SK-MEL-5 (cell line): ENCODE measurements at places on chromosomes 4 and X. TPM values are rescaled to one million over a fixed set of nuclear protein-coding genes. Genes with fewer than 3 reads are reported as not detected.

The C4orf51 gene
- not detected in 2 replicates for total RNA-seq

The UGT2B15 gene
- total RNA-seq = not detected in 2 replicates

The MXRA5 gene
- total RNA-seq = 0.03 TPM in 1 of 2 replicates, not detected in the other

The ODAM gene
- total RNA-seq = not detected in 2 replicates

The MAGEB1 gene
- total RNA-seq = not detected in 2 replicates

The TBC1D1 gene
- total RNA-seq = 51.9 and 54.9 TPM in 2 replicates

The DDX53 gene
- total RNA-seq = not detected in 2 replicates

The PIM2 gene
- 8.6 and 9.8 TPM in 2 replicates for total RNA-seq

The PDE6B gene
- not detected in 2 replicates for total RNA-seq

The FGFBP2 gene
- 14.5 and 15.4 TPM in 2 replicates for total RNA-seq

The S100G gene
- not detected in 2 replicates for total RNA-seq

- no peak for DNase-seq
Observed at GRCh38 chr4:86031927-86032326, 327.9 kb downstream of the MAPK10 start.

- peak; percentile 40 for DNase-seq
Observed at GRCh38 chr4:184292877-184293276, 75.2 kb upstream of the ENPP6 start.

DNA sequence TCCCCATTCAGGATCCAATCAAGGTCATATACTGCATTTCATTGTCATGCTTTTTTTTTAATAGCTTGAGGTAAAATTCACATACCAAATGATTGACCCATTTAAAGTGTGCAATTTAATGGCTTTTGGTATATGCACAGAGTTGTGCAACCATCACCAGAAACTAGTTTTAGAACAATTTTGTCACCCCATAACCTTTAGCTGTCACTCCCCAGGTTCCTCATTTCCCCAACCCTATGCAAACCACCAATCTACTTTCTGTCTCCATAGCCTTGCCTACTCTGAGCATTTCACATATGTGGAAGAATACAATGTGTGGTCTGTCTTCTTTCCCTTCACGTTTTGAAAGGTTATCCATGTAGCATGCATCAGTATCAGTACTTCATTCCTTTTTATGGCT, 1.4 kb upstream of the SMAD1 start:
- DNase-seq = no peak

- no peak for DNase-seq
Observed at GRCh38 chr4:179225594-179225993, 1783.4 kb upstream of the AGA start.

GRCh38 chr4:67727124-67727850, 26.3 kb upstream of the UBA6 start:
- DNase-seq = no peak

- DNase-seq = peak; percentile 62
Observed at GRCh38 chr4:28225050-28225449, 1364.4 kb downstream of the STIM2 start.

GRCh38 chrX:118536687-118537461, 41.3 kb downstream of the DOCK11 start:
- peak; percentile 38 for DNase-seq

DNA sequence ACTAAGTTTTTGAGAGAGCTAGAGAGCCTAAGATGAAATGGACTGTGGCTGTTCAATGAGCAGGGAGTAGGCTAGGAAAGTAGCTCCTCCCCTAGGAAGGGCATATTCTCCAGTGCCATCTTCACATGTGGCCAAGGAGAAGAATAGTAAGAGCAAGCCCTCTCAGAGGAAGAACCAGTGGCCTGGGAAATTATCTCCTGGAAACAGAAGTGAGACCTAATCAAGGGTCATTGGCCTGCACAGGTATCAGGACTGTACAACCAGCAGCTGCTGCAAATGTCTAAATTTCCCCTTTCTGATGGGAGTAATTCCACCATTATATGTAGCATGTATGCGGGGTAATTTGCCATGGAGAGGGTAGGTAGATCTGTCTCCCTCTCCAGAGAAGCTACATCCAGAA, 334.8 kb upstream of the RASGEF1B start:
- DNase-seq = no peak

GRCh38 chrX:41722816-41723618, 964 bp upstream of the GPR82 start:
- DNase-seq = no peak

DNA sequence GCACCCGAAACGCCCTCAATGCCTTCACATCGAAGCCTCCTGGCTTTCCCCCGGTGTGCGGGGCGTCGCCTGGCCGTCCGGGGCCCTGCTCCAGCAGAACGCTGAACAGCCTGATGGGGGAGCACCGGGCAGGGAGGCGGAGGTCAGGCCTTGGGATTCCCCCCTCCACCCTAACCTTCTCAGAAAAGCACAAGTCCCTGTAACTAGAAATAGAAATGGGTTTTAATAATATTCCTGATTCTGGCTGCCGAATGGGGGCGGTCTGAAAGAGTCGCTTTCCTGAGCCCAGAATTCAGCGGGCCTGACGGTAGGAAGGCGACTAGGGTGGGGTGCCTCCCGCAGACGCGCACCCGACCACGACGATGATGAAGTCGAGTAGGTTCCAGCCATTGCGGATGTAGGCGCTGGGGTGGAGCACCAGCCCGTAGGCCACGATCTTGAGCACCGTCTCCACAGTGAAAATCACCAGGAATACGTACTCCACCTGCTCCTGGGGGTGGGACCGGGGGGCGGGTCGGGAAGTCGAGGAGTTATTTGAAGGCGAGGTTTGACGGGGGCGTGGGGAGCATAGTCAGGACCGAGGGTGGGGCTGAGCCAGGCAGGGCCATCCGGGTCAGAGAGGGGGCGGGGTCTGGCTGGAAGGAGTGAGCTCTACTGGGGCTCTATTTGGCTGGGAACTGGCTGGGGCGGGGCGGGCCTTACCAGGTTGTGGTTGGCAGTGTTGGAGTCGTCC, 2.5 kb downstream of the CACNA1F start:
- DNase-seq = peak; percentile 36

- no peak for DNase-seq
Observed at GRCh38 chrX:2188330-2188792, 312.4 kb downstream of the DHRSX start.

DNA sequence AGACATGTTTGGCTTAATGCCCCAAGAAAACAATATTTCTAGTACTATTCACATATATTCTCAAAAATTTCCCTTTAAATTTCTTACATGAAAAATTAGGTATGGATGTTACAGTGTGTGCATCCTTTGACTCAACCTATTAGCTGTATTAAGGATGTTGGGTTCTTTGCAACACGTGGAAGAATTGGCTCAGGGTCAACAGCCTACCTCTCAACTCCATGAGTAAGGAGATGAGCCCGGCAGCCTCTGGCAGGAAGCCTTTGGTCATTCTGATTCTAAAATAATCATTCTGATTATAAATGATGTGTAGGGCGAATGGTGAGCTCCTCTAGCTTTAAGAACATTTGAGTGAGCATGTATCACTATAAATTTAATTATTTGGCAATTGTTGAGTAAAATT, 148.0 kb upstream of the WDFY3 start:
- no peak for DNase-seq

DNA sequence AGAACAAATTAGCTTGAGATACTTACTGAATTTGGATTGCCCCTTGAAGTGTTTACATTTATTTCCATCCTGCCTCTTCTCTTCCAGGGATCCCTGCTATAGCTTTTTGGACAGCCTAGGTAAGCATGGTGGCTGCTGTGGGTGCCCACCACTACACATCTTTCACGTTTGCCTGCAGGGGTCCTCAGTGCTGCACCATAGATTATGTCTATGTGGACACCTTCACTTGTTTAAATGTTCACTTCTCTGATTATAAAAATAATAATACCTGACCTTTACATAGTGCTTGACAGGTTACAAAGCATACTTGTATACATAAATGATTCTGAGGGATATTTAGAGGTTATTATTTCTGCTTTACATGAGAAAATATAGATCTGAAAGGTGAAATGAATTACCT, 67.9 kb upstream of the SLC4A4 start:
- DNase-seq = peak; percentile 60

DNA sequence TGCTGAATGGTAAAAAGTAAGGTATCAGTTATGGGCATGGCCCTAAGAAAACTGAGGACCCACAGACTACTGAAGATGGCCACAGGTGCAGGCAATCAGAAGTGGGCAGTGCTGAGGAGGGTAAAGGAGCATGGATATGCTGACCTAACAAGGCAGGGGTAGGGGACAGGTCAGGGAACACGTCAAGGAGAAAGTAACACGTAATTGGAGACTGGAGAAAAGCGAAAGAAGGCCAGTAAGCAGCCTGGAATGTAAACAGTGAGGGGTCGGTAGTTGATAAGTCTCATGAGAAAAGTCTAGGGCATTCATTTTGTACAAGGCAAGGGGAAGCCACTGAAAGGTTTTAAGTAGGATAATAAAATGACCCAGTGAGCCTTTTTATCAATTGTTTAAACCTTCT, 153.3 kb downstream of the PRDM5 start:
- DNase-seq = no peak

DNA sequence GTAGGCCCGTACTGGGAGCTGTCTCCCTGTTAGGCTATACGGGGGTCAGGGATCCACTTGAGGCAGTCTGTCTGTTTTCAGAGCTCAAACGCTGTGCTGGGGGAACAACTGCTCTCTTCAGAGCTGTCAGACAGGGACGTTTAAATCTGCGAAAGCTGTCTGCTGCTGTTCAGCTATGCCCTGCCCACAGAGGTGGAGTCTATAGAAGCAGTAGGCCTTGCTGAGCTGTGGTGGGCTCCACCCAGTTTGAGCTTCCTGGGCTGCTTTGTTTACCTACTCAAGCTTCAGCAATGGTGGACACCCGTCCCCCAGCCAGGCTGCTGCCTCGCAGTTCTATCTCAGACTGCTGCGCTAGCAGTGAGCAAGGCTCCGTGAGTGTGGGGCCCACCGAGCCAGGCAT, 27.3 kb upstream of the PHEX start:
- DNase-seq = no peak

- no peak for DNase-seq
Observed at GRCh38 chr4:96162636-96163035, 322.7 kb downstream of the PDHA2 start.

DNA sequence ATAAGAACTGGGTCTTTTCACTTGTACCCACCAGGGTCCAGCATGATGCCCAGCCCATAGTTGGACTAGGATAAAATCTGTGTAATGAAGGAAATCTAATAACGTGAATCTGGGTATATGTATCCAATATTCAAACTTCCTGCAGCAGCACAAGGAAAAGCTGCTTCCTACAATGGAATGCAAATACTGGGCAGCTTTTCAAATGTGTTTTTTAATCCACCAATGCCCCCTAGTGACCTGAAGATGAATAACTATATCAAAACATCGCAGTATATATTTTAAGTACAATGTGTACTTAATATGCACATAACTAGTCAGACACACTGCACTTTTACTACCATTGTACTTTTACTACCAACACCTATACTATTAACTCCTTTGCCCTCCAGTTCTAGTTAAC, 5.3 kb downstream of the APOO start:
- peak; percentile 63 for DNase-seq

DNA sequence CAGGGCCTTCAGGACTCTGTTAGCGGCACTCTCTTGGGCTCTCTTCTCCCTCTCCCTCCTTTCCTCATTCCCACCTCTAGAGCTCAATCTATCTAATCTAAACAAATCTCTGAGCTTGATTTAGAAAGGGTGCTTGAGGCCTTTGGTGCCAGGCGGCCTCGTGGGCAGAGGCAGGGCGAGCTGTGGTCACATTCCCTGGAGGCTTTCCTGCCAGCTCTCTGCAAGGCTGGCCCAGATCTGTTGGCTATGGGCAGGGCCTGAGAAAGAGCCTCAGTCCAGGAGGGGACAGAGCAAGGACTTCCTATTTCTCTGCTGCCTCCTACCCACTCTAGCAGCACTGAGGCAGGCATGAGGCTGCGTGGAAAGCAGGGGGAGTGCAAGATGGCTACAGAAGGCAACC, 38.6 kb downstream of the PJA1 start:
- DNase-seq = no peak

- no peak for DNase-seq
Observed at GRCh38 chrX:19624739-19625138, 109.4 kb upstream of the MAP3K15 start.

DNA sequence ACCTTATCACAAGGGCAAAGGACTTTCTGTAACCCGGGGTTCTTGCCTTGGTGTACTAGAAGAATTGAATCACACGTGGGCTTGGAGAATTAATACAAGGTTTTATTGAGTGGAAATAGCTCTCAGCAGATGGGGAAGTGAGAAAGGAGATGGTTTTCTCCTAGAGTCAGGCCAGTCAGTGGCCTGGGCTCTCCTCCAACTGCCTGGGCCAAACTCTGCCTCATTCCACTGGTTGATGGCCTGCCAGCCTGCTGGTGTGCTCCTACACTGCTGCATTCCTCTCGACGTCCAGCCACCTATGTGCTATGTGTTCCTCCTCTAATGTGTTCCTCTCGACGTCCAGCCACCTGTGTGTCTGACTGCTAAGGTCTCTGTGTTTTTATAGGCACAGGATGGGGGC, 35.3 kb upstream of the SPIN2A start:
- DNase-seq = no peak

- peak; percentile 59 for DNase-seq
Observed at GRCh38 chrX:22314692-22315091, 42.0 kb downstream of the CBLL2 start.

DNA sequence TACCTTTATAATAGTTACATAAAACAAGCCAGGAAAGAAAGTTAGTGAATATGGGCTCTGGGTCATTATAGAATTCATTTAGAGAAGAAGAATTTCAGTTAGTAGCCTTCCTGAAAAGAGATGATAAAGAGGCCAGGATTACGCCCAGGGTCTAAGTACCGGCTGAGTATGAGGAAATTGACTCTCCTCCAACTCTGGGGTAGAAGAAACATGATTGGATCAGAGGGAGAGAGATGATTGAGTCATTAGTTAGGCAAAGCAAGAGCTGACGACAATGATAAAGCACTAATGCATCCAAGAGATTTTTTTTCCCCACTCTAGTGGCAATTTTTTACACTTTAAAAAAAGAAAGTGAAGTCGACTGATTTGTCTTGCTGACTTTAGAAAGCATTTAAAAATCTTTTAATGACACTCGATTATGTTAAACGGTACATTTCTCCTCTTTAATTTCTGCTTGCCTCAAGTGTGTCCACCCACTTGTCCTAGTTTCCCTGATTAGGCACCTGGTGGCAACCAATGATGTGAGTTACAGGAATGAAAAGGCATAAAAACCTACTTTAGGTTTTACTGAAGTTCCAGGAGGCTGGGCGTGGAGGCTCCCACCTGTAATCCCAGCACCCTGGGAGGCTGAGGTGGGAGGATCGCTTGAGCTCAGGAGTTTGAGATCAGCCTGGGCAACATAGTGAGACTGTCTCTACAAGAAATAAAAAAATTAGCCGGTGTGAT, 37.3 kb upstream of the IGFBP7 start:
- no peak for DNase-seq

DNA sequence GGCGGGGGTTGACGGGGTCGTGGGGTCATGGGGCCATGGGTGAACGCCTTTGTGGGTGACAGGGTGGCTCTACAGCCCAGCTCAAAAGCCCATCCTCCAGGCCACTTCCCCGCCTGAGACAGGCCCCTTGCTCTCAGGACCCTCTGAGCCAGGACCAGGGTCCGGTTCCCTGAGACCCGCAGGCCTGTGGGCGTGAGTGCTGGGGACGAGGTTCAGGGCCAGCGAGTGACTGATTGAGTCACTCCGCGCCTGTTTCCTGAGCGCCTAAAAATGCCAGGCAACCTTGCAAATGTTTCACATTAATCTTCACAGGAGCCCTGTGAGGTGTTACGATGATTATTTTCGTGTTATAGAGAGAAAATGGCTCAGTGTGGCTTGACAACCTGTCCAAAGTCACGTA, 97.8 kb downstream of the ZNF674 start:
- no peak for DNase-seq
